ENCODE measurements at places on chromosomes 6 and 20.

GRCh38 chr20:33284937-33285336 is 1.9 kb downstream of the BPIFB1 start:
- no peak for DNase-seq

- DNase-seq = no peak
Measured at GRCh38 chr6:107743311-107743710, 80.8 kb downstream of the SCML4 start.

GRCh38 chr20:4513720-4514119 is 208.0 kb upstream of the PRND start:
- no peak for DNase-seq

- DNase-seq = no peak
Measured at GRCh38 chr6:25332655-25333071, 53.5 kb downstream of the CARMIL1 start.

GRCh38 chr20:20034486-20034885 is 17.3 kb downstream of the NAA20 start:
- no peak for DNase-seq

DNA sequence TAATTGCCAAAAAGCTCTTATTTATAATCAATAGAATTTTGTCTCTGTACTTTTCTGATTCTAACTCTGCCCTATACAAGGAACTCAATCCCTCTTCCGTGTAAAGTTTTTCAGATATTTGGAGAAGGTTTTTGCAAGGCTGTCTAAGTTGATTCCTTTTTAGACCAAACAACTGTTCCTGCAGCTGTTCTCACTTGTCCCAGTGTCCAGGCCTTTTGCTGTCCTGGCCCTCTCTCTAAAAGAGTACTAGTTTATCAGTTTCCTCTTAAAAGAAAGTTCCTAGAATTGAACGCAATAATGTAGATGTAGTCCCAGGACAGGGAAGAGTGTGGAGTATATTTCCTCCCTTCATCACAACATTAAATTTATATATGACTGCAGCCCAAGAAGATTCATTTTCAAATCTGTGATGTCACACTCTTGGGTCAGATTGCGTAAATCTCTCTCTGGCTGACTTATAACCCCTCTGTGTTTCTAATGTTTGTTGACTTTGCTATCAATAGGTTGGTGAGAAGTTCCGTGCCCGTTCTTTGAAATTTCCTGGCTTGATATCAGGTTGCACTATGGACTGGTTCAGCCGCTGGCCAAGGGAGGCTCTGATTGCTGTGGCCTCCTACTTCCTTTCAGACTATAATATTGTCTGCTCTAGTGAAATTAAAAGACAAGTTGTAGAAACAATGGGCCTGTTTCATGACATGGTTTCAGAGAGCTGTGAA is 139.4 kb upstream of the GLP1R start:
- no peak for DNase-seq

DNA sequence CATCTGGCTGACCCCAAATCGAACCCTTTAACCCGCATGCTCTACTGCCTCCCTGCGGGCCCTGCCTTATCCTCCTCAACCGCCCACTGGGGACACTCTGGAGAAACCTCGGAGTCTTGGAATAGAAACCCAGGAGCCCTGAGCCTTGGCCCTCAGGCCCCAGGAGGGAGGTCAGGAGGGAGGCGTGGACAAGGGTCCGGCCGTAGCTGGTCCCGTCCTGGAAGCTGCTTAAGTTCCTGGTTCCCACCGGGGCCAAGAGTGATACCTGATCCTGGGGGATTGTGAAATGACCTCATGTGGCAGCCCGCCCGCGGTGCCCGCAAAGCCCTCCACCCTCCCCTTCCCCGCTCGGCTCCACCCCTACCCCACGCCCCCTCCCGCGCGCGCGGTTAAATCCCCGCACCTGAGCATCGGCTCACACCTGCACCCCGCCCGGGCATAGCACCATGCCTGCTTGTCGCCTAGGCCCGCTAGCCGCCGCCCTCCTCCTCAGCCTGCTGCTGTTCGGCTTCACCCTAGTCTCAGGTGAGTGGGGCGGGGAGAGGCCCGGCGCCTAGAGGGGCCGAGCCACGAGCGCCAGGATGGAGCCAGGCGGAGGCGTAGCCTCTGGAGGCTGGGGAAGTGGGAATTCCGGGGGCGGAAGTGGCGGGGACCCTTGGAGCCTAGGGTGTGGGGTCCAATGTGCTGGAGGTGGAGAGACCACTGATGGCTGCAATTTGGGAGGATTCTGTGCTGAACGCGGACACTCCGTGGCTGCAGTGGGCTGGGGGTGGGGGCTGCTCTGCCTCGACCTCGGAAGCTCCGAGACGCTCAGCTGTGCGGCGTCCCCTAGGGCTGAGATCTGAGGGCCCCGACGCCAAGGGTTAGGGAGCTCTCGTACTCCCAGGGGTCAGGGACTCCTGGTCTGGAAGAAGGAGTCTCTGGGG is at the start of gene WFDC2:
WFDC2 (plus strand) TSS at position 418 of the 926 bp plus-strand sequence; CDS start at position 447, 29 bp downstream.
- DNase-seq = no peak

DNA sequence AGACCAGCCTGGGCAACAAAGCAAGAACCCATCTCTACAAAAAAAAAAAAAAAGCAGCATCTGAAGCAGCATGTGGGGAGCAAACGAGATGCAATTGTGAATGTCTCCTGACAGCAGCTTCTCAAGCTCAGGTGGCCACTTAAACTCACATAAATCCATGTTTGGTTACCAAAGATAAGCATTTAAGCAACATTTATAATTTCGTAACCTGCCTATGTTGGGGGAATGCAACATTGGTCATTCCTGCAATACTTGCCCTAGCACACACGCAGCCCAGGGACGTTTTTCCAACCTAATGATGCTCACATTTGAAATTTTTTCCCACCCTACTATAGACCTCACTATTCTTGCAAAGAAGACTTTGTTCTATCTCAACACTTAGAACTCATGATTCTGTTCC is 113.3 kb downstream of the ZFP64 start:
- no peak for DNase-seq

DNA sequence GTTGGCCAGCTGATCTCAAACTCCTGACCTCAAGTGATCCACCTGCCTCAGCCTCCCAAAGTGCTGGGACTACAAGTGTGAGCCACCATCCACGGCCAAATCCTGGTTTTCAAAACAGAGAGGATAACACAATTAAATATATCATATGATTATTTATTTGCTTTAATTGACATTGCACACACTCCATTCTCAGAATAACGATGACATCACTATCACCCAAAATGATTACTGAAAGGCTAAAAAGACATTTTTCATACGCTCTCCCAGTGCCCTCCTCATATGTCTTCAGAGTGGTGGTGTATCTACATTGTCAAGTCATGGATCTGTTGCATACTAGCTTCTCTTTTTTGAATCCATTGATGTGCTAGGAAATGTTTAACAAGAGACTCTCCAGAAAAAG is 18.5 kb upstream of the CEP43 start:
- DNase-seq = no peak

GRCh38 chr6:108002365-108003221 is 44.6 kb upstream of the SEC63 start:
- no peak for DNase-seq

Data from cortex of kidney (tissue), 1 donor.